CD4-positive, alpha-beta memory T cell (primary cell): ENCODE measurements at places on chromosomes 7 and 10.

- no peak for DNase-seq
These were observed 78.7 kb downstream of the VIPR2 start for GRCh38 chr7:159065852-159066480.

GRCh38 chr10:101066896-101067355, 5.1 kb downstream of the KAZALD1 start:
- DNase-seq: no peak

DNA sequence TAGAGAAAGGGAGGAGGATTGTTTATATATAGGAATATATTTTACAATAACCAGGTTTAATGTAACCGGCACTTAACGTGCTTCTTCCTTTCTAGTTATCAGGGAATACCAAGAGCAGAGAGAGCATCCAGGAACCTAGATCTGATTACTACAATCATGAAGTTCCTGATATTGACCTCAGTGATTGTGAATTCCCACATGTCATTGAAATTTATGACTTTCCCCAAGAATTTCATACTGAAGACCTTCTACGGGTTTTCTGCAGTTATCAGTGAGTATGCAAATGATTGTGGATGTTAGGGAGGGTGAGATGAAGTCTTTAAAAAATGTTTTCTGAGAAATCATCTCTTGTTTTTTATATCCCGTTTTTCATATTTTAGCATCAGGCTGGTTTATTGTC, 36.6 kb downstream of the LOXL4 start:
- no peak for DNase-seq

DNA sequence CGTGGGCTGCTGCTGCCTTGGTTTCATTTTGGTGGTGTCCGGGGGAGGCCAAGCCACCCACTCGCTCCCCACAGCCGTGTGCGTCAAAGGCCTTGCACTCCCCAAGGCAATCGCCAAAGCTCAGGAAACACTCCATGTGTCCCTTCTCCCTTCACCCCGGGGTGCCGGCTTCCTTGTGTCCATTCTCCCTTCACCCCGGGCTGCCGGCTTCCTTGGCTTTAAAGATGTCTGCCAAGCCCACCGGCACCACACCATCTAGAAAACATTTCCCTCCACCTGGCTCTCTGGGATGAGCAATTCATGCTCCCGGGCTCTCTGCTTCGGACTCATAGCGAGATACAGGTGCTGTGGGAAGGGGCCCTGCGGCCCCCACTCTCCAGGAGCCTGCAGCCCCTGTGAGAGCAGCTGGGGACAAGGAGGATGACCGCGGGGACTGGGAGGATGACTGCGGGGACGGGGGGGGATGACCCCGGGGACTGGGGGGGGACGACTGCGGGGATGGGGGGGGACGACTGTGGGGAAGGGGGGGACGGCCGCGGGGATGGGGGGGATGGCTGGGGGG, 322.1 kb downstream of the DNAJB6 start:
- DNase-seq: no peak

- DNase-seq: no peak
These were observed 58.0 kb downstream of the TSPAN12 start for GRCh38 chr7:120799813-120800475.

- no peak for DNase-seq
These were observed 133.8 kb downstream of the CPEB3 start for GRCh38 chr10:92156874-92157773.

DNA sequence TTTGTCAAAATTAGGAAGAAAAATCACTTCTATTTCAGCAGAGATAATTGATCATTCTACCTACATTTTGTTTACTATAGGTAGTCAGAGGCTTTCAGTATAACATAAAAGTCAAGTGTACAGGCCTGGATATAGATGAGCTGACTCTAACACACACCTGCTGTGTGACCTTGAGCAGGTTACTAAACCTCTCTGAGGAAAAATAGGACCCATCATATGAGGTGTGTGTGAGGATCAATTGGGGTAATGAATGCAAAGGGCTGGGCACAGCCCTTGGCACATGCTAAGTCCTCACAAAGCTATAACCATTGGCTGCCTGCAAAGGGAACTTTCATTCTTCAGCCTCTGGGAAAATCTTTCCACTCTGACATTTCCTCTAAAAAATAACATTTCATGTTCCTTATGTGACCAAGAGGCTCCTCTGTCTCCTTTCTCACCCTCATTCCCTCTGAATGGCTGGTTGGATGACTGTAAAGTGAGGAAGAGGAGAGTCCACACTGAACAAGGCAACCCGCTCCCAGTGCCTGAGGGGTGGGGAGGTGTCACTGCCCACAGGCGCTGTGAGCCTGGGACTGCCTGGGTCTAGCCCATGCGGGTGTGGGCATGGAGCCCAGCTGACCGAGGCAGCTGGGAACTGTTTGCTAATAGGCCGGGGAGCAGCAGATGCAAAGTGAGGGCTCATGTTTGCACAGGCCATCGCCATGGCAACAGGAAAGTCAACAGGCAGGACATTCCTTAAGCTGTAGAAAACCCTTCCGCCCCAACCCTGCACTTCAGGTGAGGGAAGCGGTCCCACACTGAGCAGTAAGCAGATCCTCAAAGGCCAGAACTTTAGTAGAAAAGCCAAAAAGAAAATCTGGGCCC, 36.8 kb downstream of the MYOF start:
- no peak for DNase-seq
